DMS153 (cell line): ENCODE measurements at places on chromosomes 2 and 18.

DNA sequence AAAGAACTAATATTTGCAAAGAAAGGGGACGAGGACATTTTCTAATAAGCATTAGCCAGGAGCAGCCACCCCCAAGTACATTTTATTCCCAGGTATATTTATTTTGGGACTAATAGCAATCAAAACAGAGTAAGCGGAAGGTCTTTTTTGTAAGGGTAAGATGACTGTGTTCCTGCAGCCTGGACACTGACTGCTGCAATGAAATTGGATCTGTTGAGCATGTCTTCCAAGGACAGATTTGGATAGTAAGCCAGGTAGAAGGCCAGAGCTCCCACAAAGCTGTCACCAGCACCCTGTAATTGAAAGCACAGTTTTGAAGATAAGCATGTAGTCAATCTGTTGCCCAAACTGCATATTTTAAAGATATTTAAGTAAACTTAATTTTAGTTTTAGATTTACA is 10.0 kb downstream of the MRPL33 start:
- DNase-seq = no peak

DNA sequence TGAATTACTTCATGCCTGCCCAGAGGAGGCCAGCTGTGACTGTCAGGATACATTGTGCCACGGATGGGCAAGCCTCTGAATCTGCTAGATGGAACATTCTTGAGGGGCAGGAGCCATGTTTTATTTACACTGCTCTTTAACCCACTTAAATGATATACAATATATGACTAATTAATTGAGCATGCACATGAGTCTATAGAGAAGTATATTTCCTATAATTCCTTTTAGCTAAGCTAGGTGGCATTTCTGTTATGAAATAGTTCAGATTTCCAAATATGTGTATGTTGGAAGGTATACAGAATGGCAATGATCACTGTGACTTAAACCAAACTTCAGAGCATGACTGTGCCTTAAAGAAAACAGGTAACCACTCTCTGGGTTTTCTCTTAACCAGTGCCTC is 131.7 kb downstream of the RAB3GAP1 start:
- DNase-seq = no peak

DNA sequence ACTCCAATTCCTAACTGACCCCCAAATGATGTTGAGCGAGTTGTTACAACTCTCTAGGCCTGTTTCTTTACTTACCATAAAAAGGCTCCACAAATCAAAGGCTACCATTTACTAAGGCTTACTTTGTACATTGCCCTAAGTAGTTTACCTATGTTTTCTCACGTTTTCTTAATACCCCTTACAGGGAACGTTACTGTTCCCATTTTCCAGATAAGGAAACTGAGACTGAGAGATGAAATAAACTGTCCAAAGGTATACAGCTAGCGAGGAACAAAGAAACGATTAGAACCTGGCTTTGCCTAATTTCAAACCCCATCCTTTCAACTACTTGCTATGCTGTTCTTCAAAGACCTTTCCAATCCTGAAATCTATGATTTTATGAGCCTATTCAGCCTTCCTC is 74.8 kb upstream of the SPTBN1 start:
- no peak for DNase-seq

DNA sequence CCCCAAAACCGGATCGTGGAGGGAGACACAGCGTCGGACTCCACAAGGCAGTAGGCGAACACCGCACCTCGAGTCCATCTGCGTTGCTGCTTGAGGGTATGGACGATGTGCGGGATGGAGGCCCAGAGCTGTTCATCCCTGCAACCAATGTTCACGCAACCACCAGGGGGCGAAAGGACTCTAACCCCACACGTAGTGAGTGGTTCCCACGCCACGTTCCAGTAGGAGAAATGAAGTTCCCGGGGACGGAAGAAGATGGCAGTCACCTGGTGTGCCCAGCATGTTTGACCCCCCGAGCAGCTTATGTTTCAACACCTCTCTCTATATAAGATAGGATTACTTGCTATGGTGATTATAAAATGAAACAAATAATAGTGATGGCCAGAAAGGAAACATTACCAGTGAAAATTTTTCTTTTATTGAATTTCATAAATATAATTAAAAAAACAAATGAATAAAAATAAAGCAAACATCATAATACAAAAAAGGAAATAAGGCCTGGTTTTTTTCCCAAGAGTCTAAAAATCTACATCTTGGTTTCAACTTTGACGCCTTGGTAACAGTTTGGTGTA is 184.3 kb downstream of the SH3BP4 start:
- peak; percentile 50 for DNase-seq

- no peak for DNase-seq
These were observed 269.2 kb downstream of the FIGN start for GRCh38 chr2:163466331-163467250.

DNA sequence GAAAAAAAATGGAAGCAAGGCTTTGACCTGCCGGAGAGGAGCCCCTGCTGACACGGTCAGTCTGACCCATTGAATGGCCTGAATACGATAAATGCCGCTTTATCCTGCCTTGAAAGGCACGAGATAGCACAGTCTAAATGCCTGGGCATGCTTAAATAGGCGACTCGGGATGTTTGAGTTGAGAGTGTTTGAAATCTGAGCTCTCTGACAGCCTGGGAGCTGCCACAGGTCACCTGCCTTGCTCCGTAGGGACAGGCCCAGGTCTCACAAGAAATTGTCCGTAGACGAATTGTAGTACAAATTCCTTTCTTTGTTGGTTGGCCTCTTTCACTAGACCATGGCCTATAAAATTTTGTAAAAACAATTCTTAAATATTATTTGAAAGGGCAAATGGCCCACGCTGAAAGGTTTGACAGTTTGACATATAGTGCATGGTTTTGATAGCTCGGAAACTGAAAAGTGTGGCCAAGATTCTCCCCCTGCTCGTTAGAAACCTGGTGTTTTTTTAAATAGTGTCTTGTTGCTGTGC is 72.8 kb downstream of the MEIS1 start:
- no peak for DNase-seq

- DNase-seq = no peak
These were observed 81.5 kb downstream of the DIS3L2 start for GRCh38 chr2:232042911-232043574.

- no peak for DNase-seq
These were observed 16.7 kb downstream of the LANCL1 start for GRCh38 chr2:210459880-210460279.

DNA sequence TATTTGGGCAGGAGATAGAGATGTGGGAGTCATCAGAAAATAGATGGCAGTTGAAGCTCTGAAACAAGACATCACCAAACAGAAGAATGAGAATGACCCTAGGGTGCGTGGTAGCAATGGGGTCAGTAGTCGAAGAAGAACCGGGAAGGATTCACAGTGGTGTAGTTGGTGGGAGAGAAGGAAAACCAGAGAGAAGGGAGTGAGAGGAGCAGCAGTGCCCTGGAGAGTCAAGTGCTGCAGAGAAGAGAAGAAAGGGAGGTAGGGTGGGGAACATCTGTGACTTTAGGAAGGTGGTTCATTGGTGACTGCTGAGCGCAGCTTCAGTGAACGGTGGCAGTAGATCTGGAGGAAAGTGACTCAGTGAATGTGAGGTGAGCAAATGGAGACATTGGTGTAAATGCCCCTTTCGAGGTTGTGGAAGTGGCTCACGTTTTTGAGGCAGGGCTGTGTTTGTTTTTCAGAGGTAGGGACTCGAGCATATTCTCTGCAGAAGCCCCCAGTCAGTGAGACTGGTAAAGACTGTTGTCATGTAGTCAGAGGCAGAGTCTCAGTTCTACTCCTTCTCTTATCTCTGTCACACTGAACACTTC is 36.4 kb downstream of the CDC42EP3 start:
- DNase-seq = no peak

DNA sequence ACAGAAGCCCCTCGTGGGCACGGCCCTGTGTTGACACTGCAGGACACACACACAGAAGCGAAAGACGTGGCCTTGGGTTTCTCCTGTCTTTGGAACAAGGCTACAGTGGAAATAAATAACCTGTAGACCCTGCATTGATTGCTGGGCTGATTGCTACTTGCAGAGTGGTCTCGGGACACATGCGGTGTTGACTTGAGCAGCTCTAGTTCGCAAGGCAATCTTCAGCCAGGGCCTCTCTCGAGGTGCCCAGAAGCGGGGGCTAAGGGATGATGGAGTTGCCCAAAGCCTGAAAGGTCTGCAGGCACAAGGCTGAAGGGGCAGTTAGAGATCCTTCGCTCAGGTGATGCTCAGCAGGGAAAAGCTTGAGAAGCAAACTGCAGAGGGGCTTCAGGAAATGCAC is 180.3 kb downstream of the SEPTIN10 start:
- no peak for DNase-seq

DNA sequence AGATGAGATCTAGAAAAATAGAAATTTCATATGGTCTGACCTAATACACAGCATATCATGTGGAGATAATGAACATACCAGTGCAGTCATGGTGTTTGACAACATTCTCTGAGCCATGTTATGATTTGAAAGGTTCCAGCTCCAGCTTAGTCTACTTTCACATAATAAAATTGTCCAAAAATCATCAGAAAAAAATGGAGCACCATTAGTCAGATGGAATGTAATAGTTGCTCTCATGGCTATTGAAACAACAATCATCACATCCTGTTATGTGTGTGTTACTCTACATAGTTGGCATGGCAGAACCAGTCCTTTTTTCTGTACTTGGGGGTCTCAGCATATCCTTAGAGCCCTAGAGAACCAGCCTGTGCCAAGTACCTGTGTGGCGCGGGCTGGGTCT is 678.9 kb upstream of the FANCL start:
- no peak for DNase-seq

DNA sequence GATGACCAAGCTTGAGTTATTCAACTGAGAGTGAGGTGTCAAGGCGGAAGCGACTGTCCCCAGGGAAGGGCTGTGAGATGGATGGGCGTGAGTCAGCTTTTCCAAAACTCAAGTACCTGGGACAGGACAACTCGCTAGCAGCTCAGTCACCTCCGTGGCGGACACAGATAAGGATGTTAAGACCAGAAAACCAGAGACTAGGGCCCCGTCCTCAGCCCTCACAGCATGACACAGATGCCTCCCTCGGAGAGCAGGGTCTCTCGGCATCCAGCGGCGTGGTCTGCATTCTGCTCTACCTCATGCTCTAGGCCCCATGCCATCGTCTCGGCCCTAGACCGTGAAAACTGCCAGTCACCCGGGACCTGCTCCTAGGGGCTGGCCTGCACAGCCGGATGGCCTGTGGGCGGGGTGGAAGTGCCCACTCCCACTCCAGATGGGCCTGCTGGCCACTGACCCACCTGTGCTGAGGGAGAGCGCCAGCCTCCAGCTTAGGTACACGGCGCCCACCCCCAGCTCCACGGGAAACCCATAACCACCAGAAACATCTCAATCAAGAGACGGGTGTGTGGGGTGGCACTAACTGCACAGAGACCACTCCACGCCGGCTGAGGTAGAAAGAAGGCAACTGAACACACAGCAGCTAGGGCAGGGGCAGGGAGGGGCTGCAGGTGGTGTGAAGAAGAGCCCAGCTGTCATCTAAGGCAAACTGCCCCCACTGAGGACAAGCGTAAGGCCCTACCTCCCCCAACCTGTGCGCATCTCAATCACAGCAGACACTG is 39.8 kb downstream of the ANO7 start:
- DNase-seq = no peak

GRCh38 chr2:161123531-161124030 is 36.6 kb upstream of the TANK start:
- peak; percentile 45 for DNase-seq

DNA sequence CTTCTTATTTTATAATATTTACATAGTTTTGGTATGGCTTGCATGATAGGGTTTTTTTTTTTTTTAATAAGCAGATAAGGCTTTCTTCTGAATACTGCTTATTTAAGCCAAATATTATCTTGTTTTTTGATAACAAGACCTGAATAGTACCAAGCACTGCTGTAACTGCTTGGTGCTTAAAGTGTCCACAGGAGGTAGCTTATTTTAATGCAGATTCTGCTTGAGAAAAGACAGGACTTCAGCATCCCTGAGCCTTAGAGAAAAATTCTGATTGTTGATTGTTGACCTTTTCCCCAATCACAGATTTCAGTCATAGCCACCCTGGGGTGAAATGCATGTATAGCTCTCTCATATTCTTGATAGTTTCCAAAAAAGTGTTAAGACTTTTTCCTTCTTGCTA is 336.4 kb downstream of the CTNNA2 start:
- DNase-seq = no peak

- no peak for DNase-seq
These were observed 54.4 kb downstream of the PDE11A start for GRCh38 chr2:178018141-178018540.

DNA sequence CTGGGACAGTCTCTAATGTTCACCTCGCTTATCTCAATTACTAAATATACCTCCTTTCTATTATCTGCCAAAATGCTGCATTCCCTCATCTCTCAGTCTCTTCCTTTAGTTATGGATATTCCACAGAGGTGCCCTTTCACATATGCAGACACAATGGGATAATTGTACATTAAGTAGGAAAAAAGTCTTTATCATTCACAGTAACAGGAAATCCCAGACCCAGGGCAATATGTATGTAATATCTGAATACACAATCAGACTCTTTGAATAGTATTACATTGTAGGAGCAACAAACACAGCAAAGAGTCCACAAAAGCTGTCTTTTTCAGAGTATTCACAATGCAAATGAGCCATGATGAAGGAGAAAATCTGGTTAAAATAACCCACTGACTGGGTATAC is 1399.0 kb upstream of the ZEB2 start:
- DNase-seq = no peak

- no peak for DNase-seq
These were observed 657.8 kb downstream of the MBD2 start for GRCh38 chr18:53566626-53567025.

GRCh38 chr2:72934683-72935610 is 17.6 kb downstream of the EMX1 start:
- DNase-seq = no peak

DNA sequence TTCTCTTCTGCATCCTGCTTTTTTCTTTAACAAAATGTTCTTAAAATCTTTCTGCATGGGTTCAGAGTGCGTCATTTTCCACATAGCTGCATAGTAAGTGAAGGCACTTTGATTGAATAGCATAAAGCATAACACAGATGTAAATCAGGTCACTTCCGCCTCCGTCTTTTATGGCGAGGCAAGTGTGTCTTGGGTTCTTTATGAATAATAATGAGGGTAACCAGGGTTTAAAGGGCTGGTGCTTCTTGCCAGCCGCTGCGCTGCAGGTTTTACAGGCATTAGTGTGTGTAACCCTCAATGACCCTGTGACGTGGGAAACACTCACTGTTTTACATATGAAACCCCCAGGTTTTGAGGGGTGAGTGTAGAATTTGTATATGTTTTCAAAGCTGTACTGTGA is 164.2 kb downstream of the MYT1L start:
- DNase-seq = no peak

DNA sequence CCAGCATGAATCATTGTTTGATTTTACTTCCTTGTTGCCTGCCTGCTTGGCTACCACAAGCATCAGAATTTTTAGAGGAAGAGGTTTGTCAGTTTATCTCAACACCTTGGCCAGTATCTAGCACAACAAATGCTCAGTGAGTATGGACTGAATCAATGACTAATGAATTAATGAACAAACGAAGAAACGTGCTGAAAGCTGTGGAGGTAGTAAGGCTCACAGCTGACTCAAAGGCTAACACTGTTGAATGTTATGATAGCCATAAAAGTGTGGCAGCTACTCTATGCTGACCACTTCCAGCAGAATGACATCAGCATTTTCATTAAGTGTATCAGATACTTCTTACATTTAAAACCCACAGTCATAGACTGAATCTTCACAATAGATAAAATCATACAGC is 543.4 kb downstream of the IRS1 start:
- no peak for DNase-seq

GRCh38 chr2:118607641-118608040 is 239.8 kb downstream of the EN1 start:
- DNase-seq = no peak
